ENCODE measurements at places on chromosomes 7 and 10.

DNA sequence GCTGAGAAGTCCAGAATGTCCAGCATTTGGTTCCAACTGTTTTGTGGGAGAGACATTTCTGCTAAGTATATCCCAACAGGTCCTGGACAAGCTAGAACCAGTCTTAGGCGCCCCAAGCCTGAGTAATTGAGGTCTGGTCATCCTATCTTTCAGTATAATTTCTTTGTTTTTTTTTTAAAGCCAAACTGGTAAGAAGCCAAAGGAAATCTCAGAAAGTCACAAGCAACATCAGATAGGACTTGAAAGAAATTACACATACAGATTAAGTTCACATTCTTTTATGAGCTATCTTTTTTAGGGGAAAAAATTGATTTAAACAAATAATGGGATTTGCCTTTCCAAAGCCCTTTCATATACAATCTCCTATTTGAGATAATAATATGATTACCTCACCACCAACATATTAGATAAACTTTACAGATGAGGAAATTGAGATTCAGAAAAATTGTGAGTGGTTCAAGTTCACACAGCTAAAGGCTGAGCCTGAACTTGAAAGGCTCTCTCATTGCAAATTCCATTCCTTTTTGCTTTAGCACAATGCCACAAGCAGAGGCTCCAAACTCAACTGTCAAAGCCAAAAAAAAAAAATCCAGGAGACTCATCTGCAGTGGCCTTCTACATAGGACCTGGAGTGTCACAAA is 15.0 kb downstream of the PDLIM1 start:
- DNase-seq: no peak

GRCh38 chr7:157889480-157889879 is 552.7 kb downstream of the DNAJB6 start:
- DNase-seq: no peak

DNA sequence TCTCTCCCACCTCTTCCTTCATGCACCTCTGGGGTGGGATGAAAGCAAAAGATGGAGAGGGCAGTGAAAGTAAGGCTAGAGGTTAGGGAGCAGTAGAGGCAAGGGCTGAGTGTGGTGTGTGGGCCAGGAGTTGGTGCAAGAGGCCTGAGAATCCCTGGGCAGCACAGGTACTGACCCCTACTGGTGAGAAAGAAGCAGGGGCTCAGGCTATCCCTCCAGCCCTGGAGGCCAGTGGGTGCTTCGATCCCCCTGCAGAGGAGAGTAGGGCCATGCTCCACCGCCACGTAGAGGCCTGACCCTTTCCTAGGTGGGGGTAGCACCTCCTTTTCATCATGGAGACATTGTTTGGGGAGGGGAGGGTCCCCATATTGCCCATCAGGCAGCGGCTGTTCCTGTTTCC is 9.8 kb downstream of the CDHR1 start:
- peak; percentile 45 for DNase-seq

DNA sequence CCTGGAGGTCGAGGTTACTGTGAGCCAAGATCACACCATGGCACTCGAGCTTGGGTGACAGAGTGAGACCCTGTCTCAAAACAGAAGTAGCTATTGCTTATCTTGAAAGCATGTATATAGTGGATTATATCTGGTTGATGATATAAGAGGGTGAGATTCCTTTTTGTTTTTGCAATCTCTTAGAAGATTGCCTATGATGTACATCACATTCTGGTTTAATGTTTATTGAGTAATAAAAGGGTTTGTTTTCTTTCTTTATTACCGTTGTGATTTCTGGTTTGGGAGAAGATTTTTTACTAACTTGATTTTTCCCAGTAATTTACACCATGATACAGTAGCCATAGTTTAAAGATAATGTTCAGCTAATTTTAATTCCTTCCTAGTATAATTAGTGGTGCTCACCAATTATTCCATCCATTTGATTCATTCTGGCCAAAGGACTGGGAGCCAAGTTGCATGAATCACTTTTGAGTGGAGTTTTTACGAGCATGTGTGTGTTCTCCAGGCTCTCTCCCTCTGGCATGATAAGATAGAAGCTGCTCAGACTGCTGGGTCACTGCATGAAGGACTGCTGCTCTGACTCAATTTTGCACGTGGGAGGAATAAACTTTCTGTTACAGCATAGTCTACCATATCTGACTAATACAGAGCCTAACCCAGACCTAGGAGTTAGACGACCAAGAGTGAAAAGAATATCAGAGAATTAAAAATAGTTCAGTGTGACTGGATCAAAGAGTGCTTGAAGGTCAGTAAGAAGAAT is 13.5 kb upstream of the TSPAN13 start:
- no peak for DNase-seq

- DNase-seq: no peak
Observed at GRCh38 chr7:49279891-49280290, 355.5 kb downstream of the CDC14C start.

DNA sequence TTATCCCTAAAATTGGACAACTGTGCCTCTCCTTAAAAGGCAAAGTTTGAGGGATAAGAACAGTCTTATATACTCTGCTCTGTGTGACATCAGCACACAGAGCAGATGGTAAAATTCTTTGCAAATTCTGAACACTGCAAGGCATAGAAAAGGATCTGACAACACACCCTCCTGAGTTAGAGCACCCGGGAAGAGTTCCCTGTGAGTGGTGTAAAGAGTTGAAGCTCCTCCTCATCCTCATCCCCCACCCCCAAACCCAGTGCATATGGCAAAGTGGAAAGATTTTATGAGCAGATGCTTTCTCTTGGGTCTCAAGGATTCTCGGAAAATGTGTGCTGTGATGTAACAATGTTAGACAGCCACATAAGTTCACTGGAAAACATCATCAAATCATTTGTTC is 40.0 kb upstream of the DGKI start:
- no peak for DNase-seq

GRCh38 chr10:125201108-125201524 is 40.8 kb upstream of the CTBP2 start:
- peak; percentile 35 for DNase-seq

DNA sequence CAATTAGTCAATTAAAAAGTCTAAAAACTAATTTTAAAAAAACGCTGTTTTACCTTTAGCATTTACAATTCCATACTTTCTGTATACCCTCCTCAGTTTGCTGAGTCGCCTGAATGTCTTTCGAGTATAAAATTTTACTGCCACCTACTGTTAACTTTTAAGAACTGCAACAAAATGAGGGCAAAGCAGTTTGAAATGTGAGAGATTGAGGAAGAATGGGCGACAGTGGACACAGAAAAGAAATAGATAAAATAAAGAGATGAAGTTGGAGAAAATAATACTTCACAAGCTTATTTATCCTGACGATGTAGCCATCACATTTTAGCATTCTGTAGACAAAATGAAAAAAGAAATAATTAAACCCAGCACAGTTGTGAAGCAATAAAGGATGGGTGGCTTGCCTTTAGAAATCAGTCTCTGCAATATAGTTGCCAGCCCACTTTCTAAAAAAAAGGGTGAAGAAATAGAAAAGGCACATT is 110.8 kb upstream of the PTN start:
- DNase-seq: no peak

GRCh38 chr7:12686234-12686890 is 1.1 kb upstream of the ARL4A start:
- DNase-seq: peak; percentile 62

DNA sequence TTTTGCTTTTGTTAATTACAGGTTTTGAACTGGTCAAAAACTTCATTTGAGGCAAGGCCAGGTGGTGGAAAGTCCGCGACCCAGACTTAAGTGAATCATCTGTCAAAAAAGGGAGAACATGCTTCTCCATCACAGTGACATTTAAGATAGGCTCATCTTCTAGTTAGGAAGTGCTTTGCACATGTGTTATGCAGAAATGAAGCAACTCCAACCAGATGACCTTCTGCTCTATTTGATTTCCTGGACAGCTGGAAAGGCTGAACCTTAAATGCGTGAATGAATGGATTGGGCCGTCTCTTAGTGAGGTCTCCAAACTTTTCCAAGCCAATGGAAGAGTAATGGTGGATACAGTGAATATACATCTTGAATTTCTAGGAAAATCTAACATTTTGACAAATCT is 101.6 kb upstream of the FAM13C start:
- no peak for DNase-seq

- no peak for DNase-seq
Observed at GRCh38 chr7:99218406-99219184, 10.7 kb upstream of the KPNA7 start.

Measured in GM12891 (cell line).